Daoy (cell line): ENCODE measurements at places on chromosomes 4 and X. TPM values are rescaled to one million over a fixed set of nuclear protein-coding genes. Genes with fewer than 3 reads are reported as not detected.

The ARL9 gene
- 0.11 and 0.51 TPM in 2 replicates for total RNA-seq

The CYSLTR1 gene
- not detected in 2 replicates for total RNA-seq

The TNIP3 gene
- total RNA-seq, result 0.06 and 1.6 TPM in 2 replicates

DNA sequence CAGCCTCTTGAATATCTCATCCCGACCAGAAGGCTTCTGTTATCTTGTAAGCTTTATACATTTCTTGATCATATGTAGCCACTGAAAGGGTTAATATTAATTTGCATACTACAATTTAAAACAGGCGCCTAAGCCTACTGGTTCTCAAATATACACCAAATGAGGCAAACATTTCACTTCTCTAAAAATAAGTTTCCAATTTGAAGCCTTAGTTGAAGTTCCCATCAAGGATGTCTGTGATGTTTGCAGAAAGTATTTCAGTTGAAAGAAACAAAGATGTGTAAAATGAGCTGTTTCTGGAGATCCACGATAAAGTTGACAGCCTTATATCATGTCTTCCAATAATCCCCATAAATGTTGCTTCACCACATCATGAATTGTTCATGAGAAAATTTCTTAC, 70.6 kb downstream of the KIT start:
- DNase-seq, result no peak

DNA sequence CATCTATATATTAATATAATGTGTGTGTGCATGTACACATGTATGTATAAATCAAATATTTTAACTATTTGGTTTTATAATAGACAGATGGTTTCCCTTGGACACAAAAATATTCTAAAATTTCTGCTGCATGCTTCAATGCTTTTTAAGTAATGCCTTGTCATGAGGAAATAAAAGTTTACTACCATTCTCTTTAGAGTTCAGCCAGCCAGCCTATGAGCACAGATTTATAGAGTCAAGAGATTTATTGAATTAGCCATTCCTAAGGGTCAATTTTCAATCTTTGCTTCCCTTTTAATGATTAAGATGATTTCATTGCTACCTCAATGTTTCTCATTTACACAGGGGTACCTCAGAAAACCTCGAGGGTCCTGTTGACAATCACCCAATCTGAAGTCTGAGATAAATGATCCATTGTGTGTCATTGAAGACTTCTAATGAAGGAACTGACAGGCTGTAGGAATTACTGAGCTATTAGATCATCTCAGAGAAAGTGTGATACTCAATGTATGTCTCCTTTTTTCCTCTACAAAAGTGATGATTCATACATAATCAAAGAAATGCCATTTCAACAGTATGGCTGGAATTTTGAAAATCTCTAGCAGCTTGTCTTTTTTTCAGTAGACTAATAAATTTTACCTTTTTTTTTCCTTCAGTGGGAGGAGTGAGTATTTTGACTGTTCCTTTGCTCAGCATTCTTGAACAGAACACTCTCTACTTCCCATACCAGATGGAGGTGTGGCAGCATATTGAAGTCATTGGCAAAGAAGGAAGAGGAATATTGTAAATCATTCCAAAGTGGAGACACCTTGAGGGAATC, 222.6 kb upstream of the PCDH18 start:
- DNase-seq, result peak; percentile 1

DNA sequence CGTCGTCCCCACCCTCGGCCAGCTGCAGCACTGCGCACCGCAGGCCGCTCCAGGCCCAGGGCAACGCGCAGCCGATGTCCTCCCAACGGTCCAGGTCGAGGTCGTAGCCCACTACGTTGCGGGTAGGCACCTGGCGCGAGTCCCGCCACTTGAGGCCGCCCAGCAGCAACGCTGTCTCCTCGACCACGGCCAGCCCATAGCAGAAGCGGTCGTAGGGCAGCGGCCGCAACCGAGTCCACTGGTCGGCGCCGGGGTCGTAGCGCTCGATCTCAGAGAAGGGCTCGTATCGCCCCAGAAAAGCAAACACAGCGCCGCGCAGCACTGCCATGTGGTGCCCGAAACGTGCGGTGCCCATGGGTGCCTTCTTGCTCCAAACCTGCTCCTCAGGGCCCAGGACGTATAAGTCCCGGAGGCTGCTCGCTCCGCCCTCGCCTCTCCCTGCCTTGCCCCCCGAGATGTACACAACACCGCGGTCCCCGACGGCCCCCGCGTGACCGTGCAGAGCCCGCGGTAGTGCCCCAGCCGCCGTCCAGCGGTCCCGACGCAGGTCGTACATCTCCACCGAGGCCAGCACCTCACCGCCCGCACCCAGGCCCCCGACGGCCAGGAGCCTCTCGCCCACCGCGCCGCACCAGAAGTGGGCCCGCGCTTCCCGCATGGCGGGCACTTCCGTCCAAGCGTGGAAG, 2.1 kb downstream of the KLHL34 start:
- DNase-seq, result no peak

- no peak for DNase-seq
Observed at GRCh38 chr4:78032446-78032845, 24.7 kb upstream of the FRAS1 start.

GRCh38 chr4:108559911-108560310, 60.5 kb upstream of the RPL34 start:
- DNase-seq, result no peak

DNA sequence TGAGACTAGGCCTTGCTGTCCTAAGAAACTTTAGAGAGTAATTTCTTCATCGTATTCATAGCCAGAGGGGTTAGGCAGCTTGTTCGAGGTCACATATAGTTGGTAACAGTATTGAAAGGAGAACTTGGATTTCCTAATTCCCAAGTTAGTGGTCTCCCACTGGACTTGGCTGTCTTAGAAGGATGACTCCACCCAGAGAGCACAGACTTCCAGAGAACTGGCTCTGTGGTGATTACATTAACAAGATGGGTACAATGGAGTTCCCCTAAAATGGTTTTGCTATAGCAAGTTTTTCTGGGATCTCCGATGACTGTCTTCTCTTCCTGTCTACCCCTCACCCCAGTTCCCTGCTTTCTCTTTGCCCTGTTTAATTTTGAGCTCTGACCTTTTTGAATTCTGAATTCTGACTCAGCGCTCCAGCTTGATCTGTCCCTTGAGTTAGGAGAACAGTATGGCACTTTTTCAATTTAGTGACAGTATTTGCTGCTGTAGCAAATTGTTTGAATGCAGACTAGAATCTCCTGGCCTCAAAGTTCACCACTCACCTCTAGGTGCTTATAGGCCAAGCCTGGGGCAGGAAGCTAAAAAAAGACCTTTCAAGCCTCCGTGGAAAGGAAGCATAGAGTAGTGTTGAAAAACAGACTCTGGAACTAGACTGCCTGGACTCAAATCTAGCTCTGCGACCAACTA, 6.9 kb downstream of the MSN start:
- DNase-seq, result no peak
